ENCODE measurements at places on chromosomes 2 and 18.

GRCh38 chr2:161139098-161139987, 20.9 kb upstream of the TANK start:
- peak; percentile 48 for DNase-seq

GRCh38 chr2:159614534-159615366, 1.6 kb downstream of the BAZ2B start:
- DNase-seq: peak; percentile 82

GRCh38 chr2:143960177-143960576, 559.7 kb downstream of the ZEB2 start:
- DNase-seq: no peak

DNA sequence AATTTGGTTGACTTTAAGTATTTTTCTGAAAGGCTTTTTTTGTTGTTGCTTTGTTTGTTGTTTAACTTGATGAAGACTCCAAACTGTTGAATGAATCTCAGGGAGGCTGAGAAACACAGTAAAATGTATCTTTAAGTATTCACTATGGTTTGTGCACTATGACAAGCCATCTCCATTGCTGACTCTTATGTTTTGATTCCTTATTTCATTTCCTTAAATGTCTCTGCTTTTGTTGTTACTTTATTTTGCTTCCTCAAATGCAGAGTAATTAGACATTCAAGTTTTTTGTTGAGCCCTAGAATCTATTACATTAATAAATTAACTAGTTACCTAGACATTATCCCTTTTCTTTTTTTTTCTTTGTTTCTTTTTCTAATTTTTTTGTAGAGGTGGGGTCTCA, 46.3 kb upstream of the SLC39A10 start:
- no peak for DNase-seq

DNA sequence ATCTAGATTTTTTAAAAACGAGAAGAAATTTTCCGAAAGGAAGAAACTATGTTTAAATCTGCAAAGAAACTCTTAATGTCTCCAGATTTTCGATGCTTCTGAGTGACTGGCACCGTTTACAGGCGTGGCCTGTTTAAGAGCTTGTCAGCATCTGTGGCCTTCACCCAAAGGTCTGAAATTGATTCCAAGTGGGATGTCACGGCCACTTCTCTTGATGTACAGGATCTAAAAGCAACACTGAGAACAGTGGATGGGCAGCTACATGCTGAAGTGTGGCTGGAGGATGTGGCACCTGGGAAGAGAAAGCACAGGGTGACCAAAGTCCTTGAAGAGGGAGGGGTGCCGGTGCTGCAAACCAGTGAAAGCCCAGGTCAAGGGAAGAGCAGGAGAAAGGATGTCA, 28.0 kb downstream of the EMILIN2 start:
- no peak for DNase-seq

DNA sequence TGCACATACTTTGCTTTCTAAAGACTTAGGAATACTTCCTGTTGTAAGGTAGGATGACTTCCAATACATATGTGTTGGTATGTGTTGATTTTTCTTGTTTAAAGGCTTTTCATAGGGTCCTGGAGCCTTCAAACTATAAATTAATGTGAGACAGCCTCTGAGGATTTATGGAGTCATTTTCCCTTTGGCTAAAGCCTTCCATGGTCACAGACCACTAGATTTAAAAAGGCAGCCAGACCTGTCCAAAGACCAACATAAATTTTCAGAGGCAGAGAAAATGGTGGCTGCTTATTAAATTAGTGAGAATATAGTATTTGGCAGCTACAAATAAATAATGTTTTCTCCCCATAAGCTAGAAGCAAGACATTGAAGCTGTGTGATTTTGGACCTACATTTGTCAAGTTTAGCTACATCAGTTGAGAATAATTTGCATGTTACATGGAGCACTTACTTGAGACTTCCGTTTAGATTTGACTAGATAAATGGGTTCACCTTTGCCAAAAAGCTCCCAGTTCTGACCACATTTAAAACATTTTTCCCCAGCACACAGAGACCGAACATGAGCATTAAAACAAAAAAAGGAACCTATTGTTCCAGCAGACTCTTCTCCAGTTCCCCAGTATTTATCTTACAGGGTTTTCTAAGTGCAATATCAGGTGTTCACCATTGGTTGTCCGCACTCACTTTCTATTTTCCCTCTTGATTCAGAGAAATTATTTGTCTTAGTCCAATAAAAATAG, 402.9 kb downstream of the PARD3B start:
- no peak for DNase-seq

DNA sequence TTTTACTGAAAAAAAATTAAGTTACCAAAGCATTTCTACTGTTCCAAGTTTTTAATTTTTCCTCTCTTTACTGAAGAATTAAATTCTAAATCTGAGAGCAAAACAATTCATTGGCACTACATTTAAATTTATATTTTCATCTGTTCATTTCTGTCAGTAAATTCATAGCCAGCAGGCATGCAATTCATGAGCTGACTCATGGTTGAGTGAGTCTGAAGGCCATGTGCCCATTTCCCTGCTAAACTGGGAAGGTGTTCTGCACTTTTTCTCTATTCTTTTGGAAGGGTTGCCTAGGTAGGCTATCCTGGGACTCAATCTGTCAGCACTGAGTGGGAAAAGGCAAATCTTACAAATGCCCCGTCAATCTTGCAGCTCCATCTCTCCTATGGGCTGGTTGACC, 88.7 kb downstream of the KLHL14 start:
- no peak for DNase-seq

GRCh38 chr2:148982282-148982681, 56.2 kb upstream of the LYPD6B start:
- no peak for DNase-seq

GRCh38 chr2:51344886-51345285, 313.0 kb upstream of the NRXN1 start:
- DNase-seq: no peak

- DNase-seq: no peak
Measured at GRCh38 chr2:180938451-180938850, 42.0 kb upstream of the UBE2E3 start.

DNA sequence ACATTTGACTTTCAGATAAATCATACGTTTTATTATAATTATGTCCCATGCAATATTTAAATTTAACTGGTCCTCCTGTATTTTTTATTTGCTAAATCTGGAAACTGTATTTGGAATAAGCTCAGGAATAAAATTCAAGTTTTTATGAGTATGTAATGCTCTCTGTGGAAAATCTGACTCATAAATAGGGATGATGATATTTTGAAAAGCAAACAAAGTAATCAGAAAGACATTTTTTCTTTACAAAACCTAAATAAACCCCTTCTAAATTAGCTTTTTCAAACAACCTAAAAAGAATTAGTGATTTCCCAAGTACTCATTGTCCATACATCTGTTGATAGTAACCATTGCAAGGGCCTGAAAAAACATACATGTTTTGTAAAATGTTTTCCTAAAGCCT, 41.1 kb downstream of the ASB1 start:
- DNase-seq: no peak

DNA sequence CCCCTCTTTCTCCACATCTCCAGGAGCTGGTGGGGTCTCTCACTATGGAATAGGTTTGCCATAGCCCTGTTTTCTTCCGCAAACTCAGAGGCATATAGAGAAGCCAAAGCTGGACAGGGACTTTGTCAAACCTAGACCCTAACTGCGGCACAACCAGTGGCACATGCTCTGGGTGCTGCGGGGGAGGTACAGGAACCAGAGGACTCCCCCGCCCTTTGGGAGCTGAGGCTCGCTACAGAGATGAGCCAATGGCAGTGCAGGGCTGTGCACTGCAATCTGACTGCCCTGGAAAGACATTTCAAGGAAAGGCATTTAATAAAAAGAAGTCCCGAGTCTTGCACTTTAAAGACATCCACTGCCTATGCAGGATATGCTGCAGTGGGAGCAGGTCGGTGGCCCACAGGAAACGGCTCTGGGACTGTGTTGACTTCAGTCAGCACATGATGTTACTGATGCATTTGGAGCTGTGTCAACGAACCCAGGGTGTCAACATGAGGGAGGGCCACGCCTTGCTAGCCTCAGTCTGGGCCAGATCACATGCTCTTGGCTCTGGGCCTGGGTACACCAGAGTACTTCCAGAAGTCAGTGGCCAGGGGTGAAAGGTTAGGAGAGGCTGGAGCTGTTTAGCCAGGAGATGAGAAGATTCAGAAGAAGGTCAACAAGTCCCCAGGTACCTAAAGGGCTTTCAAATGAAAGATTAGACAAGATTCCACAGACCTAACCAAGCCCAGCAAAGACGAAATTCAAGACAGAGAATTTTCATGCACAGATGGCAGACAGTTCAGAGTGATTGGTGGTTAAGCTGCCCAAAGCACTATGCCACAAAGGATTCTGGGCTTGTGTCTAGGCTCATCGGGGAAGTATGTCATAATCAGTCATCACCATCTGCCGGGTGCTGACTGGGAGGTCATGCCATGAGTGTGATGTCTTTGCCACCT, 8.2 kb downstream of the SLC35F6 start:
- peak; percentile 42 for DNase-seq

- no peak for DNase-seq
Measured at GRCh38 chr2:164187121-164187520, 434.2 kb downstream of the GRB14 start.

- DNase-seq: no peak
Measured at GRCh38 chr18:25080211-25080610, 271.8 kb downstream of the ZNF521 start.

DNA sequence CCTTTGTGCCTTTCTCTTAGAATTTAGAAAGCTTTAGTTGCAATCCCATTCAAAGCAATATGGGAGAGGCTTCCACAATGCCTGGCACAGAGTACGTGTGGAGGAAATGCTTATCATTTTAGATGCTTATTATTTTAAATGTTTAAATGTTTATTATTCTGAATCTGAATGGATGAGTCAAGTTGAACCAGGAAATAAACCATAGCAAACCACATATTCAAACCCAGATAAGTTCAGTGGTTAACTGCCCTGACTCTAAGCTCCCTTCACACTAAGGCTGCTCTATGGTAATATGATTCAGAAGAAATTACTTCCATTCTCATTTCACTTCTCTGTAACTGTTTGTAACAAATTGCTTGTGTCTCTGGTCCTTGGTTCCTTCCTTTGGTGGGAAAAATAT, 5.2 kb upstream of the PPP4R1 start:
- DNase-seq: no peak

DNA sequence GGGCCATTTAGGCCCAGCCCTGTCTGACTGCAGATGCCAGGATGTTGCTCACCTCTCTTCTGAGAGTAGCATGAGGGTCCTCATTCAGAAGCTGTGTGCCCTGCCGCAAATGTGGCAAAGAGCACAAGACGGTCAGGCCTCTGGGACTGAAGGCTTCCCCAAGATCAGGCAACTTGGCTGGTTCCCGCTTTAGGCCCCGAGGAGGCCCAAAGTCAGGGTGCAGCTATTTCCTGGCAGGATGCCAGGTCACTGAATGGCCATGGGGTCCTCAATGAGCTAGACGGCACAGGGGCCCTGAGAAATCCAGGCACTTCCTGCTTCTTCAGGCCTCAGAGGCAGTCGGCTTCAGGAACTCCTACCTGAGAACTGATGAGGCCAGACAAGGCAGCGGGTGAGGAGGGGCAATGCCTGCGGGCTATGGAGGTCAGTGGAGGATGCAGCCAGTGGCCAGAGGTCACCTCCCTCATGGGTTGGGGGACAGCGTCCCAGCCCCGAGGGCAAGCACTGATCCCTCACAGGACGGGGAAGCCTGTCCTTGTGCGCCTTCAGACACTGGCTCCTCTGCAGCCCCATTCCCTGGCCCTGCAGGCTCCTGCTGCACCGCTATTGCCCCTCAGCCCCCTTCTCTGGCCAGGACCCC, 44.9 kb downstream of the LMAN2L start:
- no peak for DNase-seq

- DNase-seq: no peak
Measured at GRCh38 chr2:72681016-72681995, 144.5 kb downstream of the EXOC6B start.

DNA sequence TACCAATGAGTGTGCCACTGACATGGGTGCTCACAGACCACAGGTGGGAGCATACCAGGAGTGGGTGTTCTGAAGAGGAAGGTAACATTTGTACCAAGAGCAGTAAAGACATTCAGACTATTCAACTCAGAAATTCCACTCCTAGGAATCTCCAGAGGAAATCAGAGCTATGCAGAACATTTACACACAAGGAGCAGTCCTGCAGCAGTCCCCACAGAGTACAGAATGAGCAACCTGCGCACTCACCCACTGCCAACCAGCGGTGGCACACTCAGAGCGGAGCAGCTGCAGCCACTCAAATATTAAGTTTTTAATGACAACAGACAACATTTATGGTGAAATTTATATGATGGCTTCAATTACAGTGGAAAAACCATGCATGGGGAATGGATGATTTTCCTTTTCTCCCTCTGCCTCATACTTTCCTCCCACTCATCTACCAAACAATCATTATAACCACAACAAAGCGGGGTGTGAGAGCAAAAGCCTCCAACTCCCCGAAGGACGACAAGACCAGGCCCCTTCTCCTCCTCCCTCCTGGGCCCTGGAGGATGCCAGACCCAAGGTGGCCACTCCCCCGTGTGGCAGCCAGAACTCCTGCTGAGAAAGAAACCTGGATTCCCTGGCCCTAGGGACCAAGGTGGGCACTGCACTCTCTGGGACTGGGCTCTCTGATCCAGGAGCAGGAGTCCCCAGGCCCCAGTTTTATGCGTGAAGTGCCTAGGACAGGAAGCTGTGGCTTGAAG, 5.4 kb downstream of the HS6ST1 start:
- DNase-seq: peak; percentile 35

- DNase-seq: no peak
Measured at GRCh38 chr18:55031576-55031975, 72.3 kb upstream of the CCDC68 start.

DNA sequence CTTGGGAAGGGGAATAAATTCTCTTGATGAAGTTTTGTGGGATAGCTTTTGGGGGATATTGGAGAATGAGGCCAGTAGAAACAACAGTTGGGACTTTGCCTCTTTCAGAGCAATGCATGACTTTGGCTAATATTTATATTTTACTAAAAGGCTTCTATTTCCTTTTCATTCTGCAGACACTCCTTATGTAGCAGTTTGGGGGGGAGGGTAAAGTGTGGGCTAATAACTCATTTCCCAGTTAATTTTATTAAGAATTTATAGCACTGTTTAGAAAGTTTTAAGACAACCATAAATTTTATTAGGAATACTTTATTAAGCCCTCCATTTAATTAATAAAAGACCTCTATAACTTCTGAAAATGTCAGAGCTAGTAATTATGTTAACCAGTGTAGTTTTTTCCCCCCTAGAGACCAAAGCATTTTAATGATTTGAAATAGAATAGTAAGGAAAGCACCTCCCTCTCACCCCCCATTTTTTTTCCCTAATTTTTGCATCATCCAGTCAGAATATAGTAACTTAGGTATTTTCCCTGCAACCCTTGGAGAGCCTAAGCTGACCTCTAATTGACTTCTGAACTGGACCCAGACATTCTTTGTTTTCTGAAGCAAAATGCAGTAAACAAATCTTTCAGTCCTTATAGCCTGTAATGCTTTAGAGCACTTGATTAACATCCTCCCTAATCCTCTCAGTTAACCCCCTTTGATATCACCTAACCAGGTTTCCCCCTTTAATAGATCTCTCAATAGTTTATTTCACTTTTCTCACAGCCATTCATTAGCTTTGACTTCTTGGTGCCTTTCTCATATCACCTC, 5.0 kb upstream of the MEIS1 start:
- DNase-seq: no peak

GRCh38 chr2:142602418-142602989, 275.0 kb upstream of the KYNU start:
- DNase-seq: no peak
